Renal pelvis (tissue), 12 donors: ENCODE measurements at places on chromosomes 7 and 10.

DNA sequence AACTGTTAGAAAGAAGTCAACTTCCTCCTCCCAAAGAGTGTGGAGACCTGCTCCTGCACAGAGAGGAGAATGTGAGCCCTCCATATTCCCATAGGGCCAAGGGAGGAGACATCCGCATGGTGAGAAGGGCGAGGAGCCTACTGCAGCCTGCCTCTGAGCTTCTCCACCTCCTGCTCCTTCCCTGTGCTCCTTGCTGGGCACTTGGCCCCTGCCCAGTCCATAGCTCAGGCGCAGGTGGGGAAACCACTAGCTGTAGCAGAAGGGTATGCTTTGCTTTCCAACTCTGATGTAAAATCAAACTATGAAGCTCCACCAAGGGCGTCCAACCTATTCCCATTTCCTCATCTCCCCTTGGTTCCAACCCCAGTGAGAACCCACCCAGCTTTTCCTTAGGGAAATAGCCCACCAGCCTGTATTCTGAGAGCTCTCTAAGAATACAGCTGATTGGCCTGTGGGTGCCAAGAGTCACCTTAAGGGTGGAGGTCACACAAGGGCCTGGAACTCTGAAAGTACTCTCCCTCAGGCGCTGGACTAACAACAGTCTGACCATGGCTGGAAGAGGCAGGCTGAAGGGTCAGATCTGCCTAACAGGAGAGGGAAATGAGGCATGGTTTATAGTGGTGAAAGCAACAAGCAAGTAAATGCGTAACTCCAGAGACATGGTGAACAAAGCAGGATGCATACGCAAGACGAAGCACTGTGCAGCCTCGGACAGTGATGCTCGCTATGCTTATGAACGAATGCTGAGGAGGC lies 13.9 kb downstream of the ZNF488 start:
- DNase-seq, result no peak

DNA sequence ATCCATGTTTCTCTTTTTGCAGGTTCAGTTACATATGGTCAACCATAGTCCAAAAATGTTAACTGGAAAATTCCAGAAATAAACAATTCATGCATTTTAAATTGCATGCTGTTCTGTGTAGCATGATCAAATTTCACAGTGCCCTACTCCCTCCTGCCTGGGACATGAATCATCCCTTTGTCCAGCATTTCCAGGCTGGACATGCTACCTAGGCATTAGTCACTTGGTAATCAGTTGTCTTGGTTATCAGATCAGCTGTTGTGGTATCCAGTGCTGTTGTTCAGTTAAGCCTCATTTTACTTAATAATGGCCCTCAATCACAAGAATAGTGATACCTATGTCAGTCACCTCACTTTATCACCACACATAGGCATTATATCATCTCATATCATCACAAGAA lies 7.3 kb upstream of the PNLIP start:
- DNase-seq, result no peak

DNA sequence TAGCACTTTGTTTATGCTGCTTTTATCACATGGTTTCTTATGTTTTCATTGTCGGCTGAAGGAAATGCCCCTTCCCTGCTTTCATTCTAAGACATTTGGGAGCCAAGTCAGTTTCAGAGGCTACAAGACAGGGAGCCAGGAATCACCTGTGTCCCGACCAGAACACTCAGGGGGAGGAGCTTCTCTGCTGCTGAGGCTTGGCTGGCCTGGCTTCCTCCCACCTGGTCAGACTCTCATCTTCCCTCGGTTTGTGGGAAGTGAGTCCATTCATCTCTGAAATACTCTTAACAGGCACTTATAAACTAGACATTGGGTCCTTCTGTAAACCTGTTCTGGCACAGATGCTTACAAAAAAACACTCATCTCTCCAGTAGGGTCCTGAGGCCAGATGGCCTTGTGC lies 19.6 kb upstream of the GOLGA7B start:
- no peak for DNase-seq

DNA sequence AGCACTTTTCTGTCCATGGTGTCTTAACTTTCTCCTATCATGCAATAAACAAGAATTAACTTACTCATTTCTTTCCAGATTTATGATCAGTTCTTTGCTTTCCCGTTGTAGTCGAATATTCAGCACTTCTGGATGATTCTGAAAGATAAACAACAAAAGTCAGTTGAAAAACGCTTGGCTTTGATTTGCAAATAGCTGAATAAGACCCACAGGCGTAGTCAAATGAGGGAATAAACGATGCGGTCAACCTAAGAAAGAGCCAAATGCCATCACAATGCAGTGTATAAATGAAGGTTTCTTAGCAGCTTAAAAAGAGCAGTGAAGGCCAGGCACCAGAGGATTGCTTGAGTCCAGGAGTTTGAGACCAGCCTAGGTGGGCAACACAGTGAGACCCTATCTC lies 109.4 kb downstream of the ADAM12 start:
- no peak for DNase-seq

DNA sequence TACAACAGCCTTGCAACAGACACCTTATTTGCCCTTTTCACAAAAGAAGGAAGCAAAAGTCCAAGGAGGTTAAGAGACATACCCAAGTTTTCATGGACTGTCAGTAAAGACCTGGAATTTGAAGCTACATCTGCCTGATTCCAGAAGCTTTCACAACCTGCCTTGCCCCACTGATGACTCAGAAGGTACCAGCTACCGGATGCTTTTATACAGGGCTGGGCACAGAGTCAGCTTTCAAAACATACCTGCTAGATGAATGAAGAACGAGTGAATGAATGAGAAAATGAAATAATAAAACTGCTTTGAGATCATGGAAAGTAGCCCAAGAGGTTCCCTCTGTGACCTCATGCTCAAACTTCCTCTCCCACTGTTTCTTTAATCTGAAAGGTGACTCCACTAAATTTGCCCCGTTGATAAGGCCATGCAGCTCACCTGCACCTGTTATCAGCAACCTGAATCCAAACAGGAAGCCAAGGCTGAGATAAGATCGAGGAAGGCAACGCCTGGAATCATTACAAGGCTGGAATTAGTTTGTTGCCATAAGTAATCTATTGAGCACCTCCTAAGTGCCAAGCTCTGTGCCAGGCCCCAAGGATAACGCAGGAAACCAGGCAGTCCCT lies 151.5 kb downstream of the WDR11 start:
- DNase-seq, result no peak

DNA sequence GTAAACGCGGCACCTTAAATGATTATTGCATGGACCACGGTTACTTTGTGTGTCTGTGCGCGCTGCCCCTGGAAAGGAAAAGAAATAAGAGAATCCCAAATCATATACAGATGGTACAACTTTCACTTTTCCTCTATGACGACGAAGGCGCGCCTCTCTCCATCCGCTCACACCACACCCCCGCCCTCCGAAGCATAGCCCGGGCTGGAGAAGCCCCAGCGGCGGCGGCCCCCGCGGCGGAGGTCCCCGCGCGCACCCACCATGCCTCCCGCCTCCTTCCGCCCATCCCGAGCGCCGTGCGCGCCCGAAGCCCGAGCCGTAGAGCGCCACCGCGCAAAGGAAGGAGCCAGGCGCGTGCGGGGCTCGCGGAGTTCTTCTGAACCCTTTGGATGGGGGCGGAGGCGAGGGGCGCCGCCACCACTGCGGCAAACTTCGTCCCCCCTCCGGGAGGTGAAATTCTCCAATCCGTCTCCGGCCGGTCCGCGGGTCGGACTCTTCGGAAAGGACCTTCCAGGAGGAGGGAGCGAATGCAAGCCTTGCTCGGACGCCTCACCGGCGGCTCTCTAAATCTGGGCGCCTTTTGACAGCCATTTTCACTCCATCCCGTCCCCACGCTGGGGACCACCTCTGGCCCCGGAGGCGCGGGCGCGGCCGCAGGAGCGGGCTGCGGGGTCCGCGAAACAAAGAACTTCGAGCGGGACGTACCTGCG lies 588 bp downstream of the GLI3 start:
- no peak for DNase-seq

DNA sequence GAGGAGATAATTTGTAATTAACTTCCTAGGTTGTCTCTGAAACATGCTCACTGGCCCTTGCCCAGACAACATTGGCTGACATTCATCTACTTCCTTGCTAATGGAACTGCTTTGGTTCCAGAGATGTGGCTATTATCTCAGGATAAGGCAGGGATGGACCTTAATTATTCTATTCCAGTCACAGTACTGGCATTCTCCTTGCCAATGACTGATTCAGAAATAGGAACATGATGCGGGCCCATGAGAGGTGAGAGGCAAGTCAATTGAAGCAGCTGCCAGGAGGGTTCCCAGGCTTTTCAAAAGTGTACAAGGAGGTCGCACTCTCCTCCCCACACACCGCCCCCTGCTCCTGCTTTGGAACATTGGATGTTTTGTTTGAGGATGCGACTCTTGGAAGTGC lies 109.6 kb upstream of the DGKB start:
- DNase-seq, result no peak

- no peak for DNase-seq
Measured at GRCh38 chr7:108406222-108406890, 49.9 kb downstream of the NRCAM start.
